ENCODE measurements at places on chromosomes 5 and 9.
A peak's percentile ranks its signal among the peaks of the same experiment; 100 is the strongest.

GRCh38 chr9:130948266-130948665, 9.2 kb upstream of the FIBCD1 start:
- DNase-seq, result no peak

- no peak for DNase-seq
Observed at GRCh38 chr5:95778713-95779436, 43.7 kb downstream of the GLRX start.

DNA sequence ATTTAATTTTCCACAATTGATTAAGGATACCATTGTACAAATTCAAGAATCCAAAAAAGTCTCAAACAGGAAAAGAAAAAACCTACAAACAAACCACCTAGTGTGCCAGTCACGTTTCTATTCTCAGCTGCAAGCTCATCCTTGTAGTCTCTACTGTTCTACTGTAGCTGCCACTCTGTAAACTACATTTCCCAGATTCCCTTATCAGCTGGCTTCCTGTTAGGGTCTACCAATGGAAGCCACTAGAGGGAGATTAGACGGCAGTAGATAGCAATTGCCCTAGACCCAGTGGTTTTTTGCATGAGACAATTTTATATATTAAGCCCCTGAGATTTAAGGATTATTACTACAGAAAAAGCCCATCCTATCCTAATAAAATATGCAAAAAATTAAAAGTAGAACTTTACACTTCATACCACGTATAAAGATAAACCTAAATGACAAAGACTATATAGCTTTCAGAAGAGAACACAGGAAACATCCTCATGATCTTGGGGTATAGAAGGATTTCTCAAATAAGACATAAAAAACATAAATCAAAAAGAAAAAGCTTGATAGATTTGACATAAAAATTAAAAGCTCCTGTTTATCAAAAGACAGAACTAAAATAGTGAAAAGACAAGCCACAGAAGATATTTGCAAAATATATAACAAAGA, 37.4 kb downstream of the P4HA2 start:
- DNase-seq, result peak; percentile 59

GRCh38 chr5:154884424-154884823, 26.0 kb downstream of the CNOT8 start:
- no peak for DNase-seq

- peak; percentile 7 for DNase-seq
Observed at GRCh38 chr5:8993031-8993430, 552.8 kb downstream of the SEMA5A start.

DNA sequence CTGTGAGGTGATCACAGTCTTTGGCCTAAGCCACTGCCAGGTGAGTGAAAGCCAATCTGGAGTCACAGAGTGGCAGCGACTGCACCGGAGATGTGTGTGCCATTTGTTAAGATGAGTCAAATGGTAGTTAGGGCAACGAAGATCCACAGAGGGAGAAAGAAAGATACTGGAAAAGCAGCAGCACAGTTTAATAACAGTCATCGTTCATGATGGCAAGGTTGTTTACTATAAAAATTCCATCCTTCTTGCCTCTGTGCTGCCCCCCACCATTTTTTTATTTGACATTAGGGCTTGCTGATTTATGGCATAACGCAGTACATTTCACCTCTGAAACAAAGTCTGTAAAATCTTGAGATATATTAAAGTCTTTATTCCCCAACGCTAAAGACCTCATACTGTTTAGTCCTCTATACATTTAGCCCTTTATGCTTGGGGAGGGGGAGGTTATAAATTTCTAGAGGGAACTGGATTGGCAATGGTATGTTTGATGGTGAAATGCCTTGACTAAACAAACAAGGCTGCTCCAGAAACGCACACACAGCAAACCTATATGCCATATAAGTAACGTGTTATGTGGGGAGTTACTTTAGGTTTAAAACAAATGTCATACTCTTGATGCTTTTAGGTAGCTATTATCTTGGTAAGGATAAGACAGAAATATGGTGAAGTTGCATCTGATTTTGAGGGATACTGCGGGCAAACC, 55.8 kb upstream of the ABL1 start:
- no peak for DNase-seq

DNA sequence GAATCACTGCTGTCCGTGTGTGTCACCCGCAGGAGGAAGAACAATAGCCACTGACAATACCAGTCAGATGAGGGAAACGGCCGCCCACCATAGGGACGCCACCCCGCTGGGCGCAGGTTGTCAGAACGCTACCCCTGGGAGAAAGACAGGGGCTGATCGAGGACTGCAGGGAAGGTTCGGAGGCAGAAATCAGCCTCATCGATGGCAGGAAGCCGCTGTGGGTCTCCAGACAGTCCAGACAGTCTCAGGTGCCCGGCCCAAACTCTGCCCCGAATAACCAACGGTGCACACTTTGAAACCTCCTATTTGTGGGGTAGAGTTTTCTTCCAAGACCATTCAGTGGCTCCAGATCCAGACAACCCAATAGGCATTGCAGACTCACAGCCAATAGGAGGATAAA, 181.5 kb downstream of the ROR2 start:
- no peak for DNase-seq

GRCh38 chr5:103293099-103293498, 34.5 kb downstream of the MACIR start:
- no peak for DNase-seq

- no peak for DNase-seq
Observed at GRCh38 chr5:153900703-153901395, 137.9 kb downstream of the FAM114A2 start.

DNA sequence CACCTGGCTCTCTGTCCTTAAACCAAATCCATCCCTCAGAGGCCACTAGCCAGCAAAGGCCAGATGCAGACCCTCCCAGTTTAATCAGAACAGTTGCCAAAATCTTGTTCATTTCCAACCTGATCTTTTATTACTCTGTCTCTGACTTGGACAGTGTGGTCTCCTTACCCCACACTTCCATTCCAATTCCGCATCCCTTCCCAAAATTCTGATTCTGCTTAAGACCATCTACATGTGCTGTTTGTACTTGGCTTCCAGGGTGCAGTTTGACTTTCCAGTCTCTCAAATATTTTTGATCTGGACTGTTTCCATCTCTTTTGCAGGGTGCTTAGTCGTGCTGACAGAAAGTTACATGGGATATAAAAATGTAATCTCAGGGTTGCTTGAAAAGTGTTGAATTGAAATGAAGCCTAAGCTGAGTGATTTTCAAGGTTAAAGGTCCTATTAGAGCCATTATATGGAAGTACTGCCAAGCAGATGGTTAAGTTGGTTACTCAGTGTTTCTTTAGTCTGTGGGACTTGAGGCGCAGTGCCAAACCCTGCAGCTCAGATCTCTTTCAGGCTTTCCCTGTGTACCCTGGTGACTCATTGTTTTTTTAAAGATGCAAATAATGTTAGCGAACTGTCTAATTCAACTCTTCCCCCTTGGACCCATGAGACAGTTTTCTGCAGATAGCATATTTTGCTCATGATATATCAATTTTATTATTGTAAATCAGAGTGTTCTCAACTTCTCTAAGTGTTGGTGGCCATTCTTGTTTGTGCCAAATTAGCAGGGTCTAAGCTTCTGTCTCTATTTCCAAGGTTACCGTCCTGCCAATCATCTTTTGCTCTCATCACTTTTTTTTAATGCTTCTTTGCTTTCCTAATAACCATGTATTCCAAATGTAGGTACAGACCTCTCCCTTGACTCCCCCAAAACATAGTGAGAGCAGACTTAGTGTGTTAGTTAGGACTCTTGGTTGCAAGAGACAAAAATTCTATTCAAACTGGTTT, 18.2 kb upstream of the DCP2 start:
- peak; percentile 76 for DNase-seq

DNA sequence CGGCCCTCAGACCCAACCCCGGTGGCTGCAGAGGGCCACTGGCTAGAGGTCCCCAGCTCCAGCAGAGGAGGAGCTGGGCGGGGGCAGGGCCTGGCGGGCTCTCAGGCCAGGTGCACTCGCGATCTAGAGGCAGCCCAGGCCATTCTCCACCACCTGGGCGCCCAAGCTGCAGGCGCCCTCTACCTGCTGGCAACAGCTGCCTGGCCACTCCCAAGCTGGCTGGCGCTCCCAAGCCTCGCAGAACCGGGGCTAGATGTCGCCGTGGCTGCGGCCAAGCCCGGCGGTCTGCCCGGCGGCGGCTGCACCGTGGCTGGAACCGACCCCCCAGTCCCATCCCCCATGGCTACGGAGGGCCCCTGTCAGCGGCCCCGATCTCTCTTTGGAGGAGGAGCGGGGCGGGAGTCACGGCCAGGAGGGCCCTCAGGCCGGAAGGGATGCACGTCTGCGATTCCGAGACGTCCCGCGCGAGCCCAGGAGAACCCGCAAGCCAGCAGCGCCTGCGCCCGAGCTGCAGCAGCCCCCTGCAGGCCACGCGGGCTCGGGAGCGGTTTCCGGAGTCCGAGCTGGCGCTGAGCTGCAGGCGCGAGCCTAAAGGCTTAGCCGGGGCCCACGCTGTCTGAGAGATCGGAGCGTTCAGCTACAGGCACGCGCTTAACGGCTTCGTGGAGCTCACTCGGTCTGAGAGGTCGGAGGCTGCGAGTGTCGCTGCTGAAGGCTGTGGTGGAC, 44.3 kb upstream of the BICD2 start:
- peak; percentile 43 for DNase-seq

GRCh38 chr9:19689328-19690101, 99.3 kb downstream of the SLC24A2 start:
- no peak for DNase-seq

GRCh38 chr9:132042324-132042723, 37.3 kb downstream of the MED27 start:
- DNase-seq, result peak; percentile 91

- DNase-seq, result no peak
Observed at GRCh38 chr5:168529374-168530234, 499 bp downstream of the FBLL1 start.

- no peak for DNase-seq
Observed at GRCh38 chr9:137590123-137590468, 216 bp downstream of the ZMYND19 start.

GRCh38 chr9:136231478-136232297, 13.9 kb downstream of the QSOX2 start:
- no peak for DNase-seq

DNA sequence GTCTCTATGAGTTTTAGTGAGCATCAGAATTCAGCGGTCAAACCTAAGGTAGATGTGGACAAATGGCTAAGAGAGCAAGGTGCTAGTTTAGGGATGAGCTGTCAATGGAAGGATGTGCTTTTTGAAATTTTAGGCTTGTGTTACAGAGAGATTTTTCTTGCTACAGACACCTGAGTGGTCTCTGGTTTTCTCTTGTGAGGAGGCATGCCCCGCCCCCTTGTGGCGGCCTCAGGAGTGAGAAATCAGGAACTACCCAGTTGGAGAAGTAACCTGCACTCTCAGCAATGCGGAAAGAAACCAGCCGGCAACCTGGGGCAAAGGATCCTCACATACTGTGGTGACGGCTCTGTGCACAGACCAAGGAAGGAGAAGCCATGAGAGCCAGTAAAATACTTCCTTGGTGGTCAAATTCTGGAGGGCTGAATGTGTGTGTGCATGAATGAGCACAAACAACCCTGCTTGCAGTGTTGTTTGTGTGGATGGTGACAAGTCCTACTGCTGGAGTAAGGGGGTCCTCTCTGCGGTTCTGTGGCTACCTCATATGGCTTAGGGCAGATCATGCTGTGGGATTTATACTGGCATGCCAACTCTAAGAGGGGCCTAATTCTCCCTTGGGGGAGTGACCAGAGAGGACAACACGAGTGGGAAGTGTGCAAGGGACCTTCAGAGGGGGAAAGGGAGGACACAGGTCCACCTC, 16.7 kb upstream of the HSD17B4 start:
- DNase-seq, result peak; percentile 21

DNA sequence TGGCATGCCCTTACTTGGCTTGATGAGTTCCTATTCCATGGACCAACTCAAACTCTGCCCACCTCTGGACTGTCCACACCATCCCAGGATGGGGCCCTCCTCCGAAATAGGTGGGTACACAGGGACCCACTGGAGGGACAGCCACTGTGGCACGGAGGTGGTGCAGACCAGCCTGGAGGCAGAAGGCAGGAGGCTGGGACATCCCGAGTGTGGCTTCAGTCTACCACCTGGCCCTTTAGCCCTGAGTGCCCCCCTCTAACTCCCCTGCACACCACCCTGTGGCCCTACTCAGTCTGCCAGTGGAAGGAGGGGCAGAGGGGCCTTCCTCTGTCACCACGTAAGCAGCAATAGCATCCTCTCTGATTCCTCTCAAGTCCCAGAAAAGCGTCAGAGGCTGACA, 3.7 kb downstream of the IL3 start:
- no peak for DNase-seq

GRCh38 chr9:105445203-105445881, 2.5 kb upstream of the FSD1L start:
- DNase-seq, result no peak

DNA sequence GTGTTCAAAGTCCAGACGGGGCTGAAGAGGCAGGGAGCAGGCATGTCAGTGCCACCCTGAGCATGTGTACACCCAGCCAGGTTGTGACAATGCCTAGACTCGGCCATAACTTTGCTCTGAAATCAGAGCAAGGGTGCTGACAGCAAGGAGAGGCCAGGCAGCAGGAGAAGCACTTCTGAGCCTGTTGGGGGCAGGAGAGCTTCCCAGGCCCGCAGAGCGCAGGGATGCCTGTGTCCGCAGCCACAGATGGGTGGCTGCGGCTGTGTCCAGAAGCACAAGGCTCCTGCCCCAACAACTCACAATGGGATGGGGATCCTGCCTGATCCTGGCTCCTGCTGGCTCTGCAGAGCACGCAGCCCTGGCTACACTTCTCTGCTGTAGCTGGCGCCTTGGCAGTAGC, 373.9 kb downstream of the CHSY3 start:
- no peak for DNase-seq

DNA sequence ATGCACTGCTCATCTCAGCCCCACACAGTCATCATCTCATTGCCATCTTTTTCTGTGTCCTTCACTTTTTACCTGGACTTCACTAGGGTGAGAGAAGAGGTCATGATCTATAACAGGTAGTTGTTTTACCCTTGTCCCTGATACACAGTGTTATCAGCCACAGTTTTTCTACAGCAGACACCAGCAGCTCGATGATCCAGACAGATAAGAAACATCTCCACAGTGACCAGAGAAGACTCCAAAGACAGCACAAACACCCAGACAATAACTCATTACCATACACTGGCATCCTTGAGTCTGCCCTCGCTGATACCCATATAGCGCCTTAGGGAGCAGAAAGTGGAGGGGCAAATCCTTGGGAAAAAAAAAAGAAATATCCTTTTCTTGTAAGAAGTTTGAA, 194.1 kb downstream of the DTWD2 start:
- no peak for DNase-seq

GRCh38 chr5:72378639-72379289, 58.6 kb downstream of the PTCD2 start:
- peak; percentile 55 for DNase-seq

DNA sequence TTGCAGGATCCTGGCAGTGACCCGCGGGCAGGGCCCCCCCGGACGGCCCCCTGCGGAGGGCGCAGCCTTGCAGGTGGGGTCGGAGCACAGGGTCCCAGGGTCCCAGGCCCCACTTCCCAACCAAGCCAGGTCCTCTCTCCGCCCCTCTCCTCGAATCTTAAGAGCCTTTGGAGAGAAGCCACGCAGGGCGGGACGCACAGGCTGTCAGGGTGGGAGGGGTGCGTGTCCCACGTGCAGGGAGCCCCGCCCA, 18.4 kb upstream of the EGFL7 start:
- no peak for DNase-seq

GRCh38 chr5:175831507-175831906, 39.9 kb upstream of the CPLX2 start:
- no peak for DNase-seq

GRCh38 chr5:158976035-158976434, 123.7 kb downstream of the EBF1 start:
- peak; percentile 75 for DNase-seq

GRCh38 chr9:113131689-113132151, 19.1 kb upstream of the SLC31A2 start:
- DNase-seq, result peak; percentile 27

- peak; percentile 71 for DNase-seq
Observed at GRCh38 chr5:107381189-107381856, 289.4 kb downstream of the EFNA5 start.

GRCh38 chr5:149633476-149634350, 52.4 kb downstream of the ARHGEF37 start:
- DNase-seq, result no peak
